ENCODE measurements at places on chromosomes 1 and 21.

DNA sequence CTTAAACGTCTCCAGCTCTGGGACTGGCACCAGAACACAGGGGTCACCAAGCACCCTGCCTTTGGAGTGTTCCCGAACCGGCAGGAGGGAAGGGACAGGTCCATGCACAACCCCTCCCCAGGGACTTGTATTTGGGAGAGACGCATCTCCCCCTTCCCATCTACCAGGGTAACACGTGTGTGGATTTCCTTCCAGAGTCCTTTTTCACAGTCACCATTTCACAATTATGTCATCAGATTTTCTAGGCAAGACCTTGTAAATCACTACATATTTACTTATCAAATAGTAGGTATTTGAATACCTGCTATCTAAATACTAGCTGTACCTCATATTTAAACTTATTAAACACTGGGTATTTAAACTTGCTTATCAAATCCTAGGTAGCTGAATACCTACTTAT is 57.4 kb upstream of the AJAP1 start:
- no peak for DNase-seq

- DNase-seq = no peak
These were observed 22.7 kb downstream of the POFUT2 start for GRCh38 chr21:45264912-45265515.

- no peak for DNase-seq
These were observed 23.3 kb downstream of the ABCB10 start for GRCh38 chr1:229535230-229535629.

GRCh38 chr1:119480175-119480574 is 26.8 kb upstream of the HSD3B1 start:
- DNase-seq = no peak

- DNase-seq = no peak
These were observed 145.8 kb upstream of the SAMSN1 start for GRCh38 chr21:14691914-14692313.

DNA sequence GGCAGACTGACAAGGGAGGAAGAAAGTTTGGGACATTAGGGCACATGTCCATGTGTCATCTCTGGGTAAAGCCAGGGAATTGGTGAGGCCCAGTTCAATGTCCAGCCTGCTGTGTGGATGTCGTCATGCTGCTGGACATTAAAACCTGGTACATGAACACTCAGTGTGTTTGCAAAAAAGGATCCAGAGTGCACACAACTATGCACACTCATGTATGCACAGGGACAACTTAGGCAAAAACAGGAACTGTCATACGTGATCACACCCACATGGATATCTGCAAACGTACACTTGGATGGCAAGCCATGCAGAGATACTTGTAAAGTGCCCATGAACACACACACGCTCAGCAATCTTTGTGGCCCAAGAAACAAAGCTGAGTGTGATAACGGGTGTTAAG is 47.9 kb upstream of the NEK2 start:
- no peak for DNase-seq

GRCh38 chr1:186409091-186409490 is 33.5 kb downstream of the ODR4 start:
- DNase-seq = no peak

DNA sequence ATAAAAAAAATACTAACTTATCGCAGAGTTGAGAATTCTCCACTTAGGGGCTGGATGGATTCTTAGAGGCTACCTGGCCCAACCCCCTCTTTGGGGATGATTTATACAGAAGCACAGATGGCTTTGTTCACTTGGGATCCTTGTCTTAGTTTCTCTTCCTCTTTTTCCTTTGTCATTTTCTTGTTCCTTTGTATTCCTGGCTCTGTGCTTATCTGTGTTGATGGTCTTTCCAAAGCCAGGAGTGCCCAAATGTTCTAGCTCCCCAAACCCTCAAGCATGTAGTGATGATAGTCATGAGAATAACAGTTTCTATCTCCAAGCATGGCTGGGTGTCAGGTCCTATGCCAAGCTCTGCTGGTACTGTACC is 27.4 kb downstream of the EPHB2 start:
- no peak for DNase-seq

GRCh38 chr1:175272361-175272760 is 79.8 kb upstream of the KIAA0040 start:
- no peak for DNase-seq

- no peak for DNase-seq
These were observed 11.0 kb upstream of the ZNF669 start for GRCh38 chr1:247115141-247115510.

GRCh38 chr1:244224487-244225430 is 173.7 kb downstream of the ZBTB18 start:
- no peak for DNase-seq

Data from stimulated activated naive CD4-positive, alpha-beta T cell treated with Interleukin-2 at 50 U/mL for 16 hours (primary cell).